Cortex of kidney (tissue), 1 donor: ENCODE measurements at places on chromosomes 5 and 9.

GRCh38 chr9:33161011-33161588, 6.0 kb downstream of the B4GALT1 start:
- no peak for DNase-seq

GRCh38 chr5:143896966-143897365, 85.0 kb downstream of the HMHB1 start:
- no peak for DNase-seq

- no peak for DNase-seq
These were observed 335.8 kb upstream of the DAB2 start for GRCh38 chr5:39760385-39761198.

GRCh38 chr5:159331093-159331973, 1.0 kb upstream of the IL12B start:
- no peak for DNase-seq

DNA sequence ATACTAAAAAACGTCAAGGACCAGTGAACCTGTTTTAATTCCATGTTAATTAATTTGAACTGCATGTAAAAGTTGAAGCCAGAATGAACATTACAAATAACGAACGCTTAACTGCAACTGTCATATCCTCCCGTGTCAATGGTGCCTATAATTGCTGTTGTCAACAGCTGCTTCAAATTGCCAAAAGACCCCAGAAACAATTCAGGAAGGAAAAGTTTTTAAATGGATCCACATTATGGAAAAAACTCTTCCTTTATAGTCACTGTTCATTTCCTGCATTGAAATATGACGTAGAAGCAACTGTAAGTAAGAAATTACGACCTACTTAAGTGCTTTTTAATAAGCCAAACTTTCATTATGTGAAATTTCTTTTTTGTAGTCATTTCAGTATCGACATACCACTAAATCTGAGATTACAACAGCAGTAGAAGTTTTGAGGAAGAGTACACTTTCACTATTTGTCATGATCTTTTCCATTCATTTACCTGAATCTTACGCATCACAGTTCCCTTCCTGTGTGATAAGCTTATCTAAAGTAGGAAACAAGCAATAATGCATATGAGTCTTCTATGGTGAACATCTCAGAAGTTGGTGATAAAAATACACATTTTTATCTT, 37.8 kb downstream of the MEF2C start:
- no peak for DNase-seq

GRCh38 chr9:14627513-14627912, 65.7 kb downstream of the ZDHHC21 start:
- DNase-seq: no peak

DNA sequence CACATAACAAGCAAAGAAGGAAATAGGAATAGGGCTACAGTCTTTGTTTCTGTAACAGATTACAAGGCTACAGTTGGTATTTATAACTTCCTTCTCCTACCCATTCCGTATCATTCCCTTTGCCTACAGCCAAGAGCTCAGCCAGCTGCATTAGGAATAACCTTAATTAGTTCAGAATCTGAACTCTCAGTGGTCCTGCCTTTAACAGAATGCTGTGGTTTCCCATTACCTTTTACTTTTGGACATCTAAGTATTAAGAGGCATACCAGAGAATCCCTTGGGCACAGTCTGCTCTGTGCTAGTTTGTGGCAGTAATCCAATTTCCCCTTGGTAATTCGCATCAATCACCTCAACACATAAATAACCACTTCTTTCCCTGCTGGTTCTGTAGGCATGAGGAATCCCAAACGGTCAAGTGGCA, 44.2 kb downstream of the PKD2L2 start:
- DNase-seq: no peak

GRCh38 chr5:154196955-154197652, 6.6 kb downstream of the GALNT10 start:
- DNase-seq: no peak

- no peak for DNase-seq
These were observed 15.7 kb upstream of the TBC1D9B start for GRCh38 chr5:179923436-179923835.

DNA sequence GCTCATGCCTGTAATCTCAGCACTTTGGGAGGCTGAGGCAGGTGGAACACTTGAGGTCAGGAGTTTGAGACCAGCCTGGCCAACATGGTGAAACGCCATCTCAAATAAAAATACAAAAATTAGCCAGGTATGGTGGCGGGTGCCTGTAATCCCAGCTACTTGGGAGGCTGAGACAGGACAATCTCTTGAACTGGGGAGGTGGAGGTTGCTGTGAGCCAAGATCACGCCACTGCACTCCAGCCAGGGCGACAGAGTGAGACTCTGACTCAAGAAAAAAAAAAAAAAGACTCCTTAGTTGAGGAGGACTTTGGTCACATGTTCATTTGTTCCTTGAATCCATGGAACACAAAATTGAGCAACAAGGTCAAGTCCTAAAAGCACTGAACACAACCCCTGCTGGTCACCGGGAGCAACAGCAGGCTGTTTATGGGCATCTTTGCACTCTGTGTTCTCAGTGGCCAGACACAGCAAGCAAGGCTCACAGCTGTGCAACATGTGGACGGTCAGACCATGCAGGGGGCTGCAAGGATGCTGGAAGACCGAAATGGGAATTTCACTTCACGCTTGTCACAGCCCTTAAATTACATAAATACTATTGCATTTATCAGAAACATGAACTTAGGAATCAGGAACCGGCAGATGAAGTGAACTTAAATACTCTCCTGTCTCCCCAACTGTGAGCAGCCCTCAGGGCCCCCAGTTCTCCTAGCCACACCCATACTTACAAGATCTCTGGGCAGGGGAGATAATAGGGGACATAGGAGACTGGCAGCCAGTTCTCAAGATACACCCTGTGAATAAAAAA, 2.8 kb downstream of the GBGT1 start:
- no peak for DNase-seq

DNA sequence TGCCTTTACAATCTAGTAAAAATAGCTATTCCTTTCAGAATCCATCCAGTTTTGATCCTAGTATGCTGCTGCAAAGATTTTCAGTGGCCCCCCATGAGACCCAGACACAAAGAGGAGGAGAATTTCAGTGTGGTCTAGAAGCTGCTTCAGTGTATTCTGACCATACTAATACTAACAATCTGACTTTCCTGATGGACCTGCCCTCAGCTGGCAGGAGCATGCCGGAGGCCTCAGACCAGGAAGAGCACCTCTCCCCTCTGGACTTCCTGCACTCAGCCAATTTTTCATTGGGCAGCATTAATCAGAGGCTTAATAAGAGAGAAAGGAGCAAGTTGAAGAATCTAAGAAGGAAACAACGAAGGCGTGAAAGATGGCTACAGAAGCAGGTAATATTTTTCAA, 48.5 kb downstream of the RNF180 start:
- no peak for DNase-seq

DNA sequence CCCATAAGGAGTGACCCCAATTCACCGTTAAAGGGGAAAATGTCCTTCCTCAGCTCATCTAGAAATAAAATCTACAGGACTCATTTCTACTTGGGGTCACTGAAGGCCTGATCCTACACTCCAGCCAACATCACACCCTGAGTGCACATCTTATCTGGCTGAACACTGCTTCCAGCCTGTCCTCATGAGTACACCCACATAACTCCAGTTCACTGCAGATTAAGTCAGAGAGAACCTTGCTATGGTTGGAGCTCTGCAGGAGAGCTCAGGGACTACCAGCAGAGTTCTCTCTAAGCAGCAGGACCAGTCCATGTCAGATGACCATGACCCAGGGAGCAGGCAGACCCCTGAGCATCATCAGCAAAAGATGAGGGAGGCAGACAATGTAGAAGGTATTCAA, 126.9 kb upstream of the MAP3K1 start:
- DNase-seq: no peak

DNA sequence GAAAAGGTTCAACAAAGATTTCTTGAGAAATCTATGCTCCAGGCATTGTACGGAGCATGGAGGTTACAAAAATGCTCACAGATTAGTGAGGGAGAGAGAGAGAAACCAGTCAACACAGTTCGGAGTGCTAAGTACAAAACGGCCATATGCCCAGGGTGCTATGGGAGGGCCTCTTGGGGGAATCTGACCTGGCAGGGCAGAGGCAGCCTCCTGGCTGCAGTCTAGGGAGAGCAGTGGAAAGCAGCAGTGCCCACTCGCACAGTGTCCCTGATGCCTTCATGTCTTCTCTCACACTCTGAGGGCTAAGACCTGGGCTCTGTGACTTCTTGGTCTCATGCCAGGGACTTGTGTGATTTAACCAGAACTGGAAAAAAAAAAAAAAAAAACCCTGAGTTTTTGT, 29.8 kb upstream of the SMC5 start:
- DNase-seq: no peak

GRCh38 chr5:7391814-7392692, 3.9 kb upstream of the ADCY2 start:
- no peak for DNase-seq

GRCh38 chr9:137664676-137665075, 45.9 kb downstream of the EHMT1 start:
- DNase-seq: no peak

- DNase-seq: no peak
These were observed 29.3 kb upstream of the UNC5A start for GRCh38 chr5:176781054-176781375.

GRCh38 chr5:112533362-112533761, 114.3 kb upstream of the EPB41L4A start:
- DNase-seq: no peak

DNA sequence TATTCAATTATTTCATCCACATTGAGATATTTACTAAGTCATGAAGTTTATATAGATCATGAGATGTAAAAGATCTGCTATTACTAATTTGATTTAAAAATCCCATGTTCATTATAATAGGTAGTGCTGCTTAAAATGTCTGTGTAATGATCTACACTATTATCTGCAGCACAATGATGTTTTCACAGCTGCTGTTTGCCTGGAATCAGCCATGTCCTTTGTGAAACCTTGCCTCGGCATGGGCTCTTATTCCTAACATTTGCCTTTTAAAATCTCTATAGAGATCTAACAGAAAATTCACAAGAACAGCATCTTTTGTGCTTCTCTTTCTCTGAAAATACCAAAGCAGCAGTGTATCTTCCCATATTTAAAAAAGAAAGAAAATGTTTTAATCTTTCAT, 444.6 kb downstream of the PTPRD start:
- DNase-seq: no peak

DNA sequence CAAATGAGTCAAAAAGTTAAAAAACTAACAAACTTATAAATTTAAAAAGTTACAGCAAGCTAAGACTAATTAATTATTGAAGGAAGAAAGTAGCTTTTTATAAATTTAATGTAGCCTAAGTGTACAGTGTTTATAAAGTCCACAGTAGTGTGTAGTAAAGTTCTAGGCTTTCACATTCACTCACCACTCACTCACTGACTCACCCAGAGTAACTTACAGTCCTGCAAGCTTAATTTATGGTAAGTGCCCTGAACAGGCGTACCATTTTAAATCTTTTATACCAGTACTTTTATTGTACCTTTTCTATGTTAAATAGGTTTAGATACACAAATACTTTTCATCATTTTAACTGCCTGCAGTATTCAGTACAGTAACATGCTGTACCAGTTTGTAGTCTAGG, 80.0 kb upstream of the C9orf72 start:
- DNase-seq: no peak

GRCh38 chr5:115894342-115894741, 52.6 kb downstream of the AP3S1 start:
- DNase-seq: no peak

- no peak for DNase-seq
These were observed 11.7 kb downstream of the VCP start for GRCh38 chr9:35060548-35061207.

DNA sequence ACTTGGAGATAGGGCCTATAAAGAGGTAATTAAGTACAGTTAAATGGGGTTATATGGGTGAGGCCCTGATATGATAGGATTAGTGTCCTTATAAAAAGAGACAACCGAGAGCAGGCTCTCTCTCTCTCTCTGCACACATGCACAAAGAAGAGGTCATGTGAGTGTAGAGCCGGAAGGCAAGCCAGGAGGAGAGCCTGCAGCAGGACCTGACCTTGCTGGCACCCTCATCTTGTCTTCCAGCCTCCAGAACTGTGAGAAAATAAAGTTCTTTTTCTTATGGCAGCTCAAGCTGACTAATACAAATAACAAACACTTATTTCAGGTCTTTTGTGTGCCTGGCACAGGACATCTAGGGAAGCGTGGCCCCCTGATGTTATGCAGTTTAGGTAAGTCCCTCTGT, 62.1 kb downstream of the ARHGAP26 start:
- no peak for DNase-seq

- DNase-seq: no peak
These were observed 72.1 kb downstream of the FEM1C start for GRCh38 chr5:115472271-115473025.
